ENCODE measurements at places on chromosomes 12 and 14.
A peak's percentile ranks its signal among the peaks of the same experiment; 100 is the strongest.

- no peak for DNase-seq
Measured at GRCh38 chr14:101589486-101590015, 28.3 kb downstream of the DIO3 start.

DNA sequence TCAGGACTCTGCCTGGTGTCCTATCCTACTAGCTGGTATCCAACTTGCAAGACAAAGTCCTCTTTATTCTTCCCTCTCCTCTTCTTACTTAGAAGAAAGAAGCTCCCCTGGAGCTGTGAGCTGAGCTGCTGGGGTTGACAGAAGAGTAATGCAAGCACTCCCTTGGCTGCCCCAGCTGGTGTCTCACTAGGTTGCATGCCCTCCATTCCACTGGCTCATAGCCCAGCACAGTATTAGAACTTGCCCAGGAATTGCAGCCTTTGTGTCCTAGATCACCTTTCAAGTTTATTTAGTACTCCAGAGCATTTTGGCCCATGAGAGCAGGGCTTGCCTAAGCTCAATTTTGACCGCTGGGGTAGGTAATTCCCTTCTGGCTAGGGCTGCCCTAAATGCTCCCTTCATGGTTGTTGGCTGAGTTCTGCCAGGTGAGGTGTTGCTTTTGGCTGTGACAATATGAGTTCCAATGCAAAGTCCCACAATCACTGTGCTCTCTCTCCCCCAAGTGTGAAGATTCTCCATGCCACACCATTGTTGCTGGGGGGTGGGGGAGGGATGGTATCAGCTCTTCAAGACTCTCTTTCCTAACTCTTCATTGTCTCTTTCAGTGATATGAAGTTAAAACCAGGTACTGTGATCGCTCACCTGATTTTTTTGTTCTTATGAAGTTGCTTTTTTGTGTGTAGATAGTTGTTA lies 317.4 kb upstream of the DDHD1 start:
- peak; percentile 40 for DNase-seq

DNA sequence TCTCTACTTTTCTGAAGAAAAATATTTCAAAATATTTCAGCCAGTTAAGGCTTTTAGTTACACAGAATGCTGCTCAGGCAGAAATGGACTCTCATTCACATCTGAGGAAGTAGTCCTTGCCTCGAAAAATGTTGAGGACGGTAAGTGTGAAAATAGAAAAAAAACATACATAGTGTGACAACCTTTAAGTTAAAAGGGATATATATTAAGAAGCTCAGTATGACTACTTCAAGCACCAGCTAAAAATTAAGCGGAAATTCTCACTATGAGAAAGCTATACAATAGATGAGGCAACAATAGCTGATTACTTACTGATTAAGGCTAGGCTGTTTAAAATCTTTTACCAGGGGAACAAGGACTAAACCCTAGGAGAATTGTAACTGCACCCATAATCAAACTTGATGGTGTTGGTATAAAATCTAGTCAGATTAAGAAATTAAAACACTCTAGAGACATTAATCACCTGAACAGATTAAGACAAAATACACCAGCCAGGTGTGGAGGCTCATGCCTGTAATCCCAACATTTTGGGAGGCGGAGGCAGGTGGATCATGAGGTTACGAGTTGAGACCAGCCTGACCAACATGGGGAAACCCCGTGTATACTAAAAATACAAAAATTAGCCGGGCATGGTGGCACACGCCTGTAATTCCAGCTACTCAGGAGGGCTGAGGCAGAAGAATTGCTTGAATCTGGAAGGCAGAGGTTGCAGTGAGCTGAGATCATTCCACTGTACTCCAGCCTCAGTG lies 53.9 kb downstream of the HNRNPC start:
- no peak for DNase-seq

DNA sequence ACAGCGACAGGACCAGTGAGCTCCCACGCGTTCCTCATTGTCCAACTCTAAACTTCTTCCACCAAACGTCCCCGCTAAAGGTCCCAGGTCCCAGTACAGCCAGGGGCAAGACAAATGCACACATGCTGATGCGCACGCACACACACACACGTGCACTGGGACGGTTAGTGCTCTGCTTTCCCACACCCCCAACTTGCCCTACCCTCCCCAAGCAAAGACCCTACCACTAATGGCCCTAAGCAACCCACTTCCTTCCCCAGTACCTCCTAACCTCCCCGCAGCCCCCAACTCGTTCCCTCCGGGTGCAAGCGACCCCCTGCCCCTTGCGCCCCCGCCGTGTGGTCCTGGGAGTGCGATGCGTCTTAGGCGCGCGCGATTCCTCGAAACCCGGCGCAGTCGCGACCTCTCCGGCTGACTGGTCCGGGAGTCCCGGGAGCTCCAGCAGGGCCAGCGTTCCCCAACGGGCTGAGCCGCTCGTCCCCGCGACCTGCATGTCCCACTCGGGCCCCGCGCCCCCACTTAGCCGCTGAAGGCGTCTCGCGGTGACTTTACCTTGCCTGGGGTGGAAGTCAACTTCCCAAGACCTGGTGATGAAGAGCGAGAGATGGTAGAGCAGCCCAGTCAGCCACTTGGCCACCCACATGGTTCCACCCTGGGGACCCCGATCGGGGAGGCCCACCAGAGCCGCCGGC lies 578 bp downstream of the ADAMTS20 start:
- DNase-seq: peak; percentile 7

- peak; percentile 86 for DNase-seq
Measured at GRCh38 chr12:19431407-19432308, 7.6 kb upstream of the AEBP2 start.

DNA sequence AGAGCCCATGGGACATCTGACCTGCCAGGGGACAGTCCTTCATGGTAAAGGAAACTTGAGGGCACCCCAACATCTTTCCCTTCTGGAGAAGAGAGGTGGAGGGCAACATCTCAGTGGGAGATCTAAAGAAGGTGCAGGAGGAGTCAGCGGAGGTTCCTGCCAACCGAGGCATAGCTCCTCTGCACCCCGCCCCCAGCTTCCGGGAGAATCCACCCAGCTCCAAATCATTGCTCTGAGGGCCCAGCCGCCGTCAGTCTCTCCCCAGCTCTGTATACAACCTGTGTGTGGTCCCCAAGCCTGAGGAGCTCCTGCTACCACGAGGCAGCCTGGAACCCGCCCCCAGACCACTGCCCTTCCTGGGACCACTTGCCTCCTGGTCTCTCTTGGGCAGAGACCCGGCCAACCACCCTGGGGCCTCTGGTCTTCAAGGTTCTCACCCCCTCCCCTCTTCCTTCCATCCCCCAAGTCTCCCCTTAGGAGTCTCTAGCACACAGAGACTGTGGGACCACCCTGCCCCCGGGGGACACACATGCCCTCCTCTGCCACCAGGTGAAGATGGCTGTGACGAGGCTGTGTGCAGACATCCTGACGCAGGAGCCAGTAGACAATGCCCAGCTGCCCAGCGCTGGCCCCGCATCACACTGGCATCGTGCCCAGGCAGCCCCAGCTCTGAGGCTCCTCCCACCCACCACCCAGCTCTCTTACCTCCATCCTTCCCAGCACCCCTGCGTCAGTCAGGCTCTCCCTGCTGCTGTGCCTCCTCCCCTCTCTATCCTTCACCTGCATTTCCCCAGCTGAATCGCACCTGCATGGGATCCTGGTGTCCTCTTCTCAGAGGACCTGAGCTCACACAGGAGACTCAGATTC lies 13.0 kb upstream of the NUDT14 start:
- DNase-seq: no peak

DNA sequence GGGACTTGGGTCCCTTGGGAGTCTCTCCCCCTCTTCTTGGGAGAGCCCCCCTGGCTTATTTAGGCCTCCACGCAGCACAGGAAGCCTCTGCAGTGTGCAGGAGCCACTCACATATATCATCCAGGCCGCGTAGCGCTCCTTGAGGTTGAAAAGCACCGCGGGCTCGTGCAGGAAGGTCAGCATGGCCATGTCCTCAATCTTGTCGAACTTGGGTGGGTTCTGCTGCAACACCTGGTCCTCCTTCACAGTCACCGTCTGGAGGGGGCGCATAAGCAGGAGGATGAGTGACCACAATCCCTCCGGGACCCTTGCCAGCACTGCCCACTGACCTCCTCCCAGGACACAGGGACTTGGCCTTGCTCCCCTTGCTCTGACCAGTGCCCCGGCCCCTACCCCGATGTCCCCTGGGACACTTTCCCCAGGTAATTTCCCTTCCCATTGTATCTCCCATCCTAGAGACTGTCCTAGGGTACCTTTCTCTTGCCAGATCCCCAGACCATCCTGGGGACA lies 2.5 kb downstream of the MYH6 start:
- DNase-seq: no peak

DNA sequence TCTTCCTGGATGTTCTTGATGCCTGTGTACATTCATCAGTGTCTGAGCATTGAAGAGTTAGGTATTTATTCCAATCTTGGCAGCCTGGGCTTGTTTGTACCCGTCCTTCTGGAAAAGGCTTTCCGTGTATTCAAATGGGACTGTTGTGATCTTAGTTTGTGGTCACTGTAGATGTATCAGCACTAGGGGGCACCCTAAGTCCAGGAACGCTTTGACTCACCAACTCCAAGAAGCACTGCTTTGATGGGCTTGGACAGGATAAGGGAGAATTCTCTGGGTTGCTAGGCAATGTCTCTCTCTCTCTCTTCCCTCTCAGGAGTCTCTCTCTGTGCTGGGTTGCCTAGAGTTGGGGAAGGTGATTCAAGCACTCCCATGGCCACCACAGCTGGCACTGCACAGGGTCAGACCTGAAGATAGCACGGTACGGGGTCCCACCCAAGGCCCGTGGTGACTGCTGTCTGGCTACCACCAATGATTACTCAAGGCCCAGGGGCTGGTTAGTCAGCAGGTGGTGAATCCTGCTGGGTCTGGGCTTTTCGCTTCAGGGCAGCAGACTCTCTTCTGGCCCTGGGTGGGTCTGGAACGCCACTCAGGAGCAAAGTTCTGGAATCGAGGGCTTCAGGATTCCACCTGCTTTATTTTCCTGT lies 211.1 kb upstream of the RGS6 start:
- peak; percentile 78 for DNase-seq

DNA sequence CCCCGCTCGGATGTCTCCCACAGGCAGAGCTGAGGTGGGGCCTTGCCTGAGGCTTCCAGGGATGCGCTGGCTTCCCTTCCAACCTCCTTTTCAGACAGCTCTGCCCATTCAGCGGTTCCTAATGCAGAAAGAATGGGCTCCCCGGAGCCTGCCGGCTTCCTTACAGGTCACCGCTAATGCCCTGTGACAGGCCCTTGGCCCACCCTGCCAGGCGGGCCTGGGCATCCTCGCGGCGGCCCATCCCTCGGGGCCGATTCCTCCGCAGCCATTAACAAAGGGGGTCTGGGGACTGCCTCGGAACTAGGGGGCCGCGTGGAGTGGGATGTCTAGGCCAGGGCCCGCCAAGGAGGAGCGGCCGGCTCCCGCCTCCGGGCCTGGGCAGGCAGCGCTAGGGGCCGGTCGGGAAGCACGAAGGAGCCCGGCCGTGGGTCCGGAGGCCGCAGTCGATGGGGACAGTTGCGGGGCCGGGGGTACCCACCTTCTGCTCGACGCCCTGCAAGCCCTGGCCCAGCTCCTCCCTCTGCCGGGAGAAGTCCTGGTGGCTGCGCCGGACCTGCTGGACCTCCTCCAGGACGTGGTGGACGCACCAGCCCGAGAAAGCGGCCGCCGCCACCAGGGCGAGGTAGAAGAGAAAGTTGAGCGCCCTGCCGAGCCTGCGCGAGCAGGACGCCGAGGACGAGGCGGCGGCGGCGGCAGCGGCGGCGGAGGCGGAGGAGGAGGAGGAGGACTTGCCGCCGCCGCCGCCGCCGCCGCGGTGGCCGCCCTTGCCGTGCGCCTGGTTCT lies 738 bp downstream of the CKAP4 start:
- peak; percentile 66 for DNase-seq

DNA sequence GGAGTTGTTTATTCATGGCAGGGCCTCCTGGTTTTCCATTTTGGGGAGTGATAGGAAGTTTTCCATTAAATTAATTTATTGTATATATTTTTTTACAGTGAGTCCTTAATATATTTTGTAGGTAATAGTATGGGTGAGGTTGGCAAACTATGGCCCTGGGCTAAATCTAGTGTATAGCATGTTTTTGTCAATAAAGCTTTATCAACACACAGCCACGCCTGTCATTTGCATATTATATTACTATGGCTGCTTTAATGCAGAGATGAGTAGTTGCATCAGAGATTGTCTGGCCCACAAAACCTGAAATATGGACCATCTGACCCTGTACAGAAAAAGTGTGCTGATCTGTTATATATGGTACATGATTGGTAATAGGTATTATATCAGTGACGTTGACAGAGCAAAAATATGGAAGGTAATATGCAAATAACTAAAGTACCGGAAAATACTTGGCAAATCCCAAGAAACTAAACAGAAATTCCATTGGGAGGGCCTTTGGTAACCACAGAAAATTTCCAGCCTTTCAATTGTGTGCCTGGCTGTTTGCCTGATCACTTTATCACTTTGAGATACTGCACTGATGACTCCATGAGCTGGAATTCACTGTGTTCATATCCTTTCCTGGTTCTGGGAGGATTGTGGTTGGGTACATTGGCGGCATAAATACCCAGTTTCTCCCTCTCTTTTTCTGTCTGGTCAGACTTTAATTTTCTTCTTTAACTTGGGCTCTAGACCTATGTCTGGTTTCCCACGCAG lies 61.7 kb upstream of the RFLNA start:
- DNase-seq: peak; percentile 93

DNA sequence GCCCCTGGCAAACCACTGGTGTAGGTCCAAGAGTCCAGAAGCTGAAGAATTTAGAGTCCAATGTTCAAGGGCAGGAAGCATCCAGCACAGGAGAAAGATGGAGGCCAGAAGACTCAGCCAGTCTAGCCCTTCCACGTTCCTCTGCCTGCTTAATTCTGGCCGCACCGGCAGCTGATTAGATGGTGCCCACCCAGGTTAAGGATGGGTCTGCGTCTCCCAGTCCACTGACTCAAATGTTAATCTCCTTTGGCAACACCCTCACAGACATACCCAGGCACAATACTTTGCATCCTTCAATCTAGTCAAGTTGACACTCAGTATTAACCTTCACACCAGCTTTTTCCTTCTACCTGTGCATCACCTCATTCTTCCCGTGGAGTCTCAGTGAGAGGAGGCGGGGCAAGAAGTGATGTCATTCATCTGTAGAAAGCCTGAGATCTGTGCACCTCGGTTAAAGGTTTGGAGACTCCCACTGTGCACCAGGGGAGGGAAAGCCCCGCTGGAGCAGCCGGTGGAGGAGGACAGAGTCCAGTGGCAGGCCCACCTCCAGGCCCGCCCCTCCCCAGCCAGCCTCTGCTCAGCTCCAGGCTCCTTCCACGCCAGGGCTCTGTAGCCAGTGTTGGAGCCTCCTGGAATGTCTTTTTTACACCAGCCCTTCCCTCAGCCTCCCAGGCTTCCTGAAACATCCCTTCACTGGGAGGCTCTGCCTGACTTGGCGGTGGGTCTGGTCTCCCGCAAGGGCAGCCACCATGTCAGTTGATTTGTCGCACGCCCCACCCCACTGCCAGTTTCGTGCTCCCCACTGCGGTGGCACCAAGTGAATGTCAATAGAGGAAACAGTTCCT lies 80.1 kb upstream of the DYNC1H1 start:
- DNase-seq: no peak

DNA sequence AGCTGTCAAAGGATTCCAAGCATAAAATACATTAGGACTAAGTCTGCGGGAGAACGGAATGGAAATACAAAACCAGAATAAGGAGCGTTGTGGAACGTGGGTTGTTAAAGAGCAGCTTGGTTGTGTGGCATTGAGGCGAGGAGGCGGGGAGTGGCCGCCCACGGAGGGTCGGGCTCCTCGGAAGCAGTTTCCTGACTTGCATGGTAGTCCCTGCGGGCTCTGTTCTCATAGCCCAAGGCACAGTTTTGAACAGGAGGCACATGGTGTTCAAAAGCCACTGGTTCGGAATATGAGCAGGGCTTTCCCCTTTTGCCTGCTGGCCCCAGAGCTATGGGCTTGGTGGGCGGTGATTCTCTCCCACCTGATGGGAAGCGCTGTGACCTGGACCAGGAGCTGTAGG lies 12.2 kb downstream of the DDX51 start:
- DNase-seq: no peak

GRCh38 chr14:99133636-99134515 lies 138.1 kb downstream of the BCL11B start:
- no peak for DNase-seq
